ENCODE measurements at places on chromosomes 2 and 18.
A peak's percentile ranks its signal among the peaks of the same experiment; 100 is the strongest.

DNA sequence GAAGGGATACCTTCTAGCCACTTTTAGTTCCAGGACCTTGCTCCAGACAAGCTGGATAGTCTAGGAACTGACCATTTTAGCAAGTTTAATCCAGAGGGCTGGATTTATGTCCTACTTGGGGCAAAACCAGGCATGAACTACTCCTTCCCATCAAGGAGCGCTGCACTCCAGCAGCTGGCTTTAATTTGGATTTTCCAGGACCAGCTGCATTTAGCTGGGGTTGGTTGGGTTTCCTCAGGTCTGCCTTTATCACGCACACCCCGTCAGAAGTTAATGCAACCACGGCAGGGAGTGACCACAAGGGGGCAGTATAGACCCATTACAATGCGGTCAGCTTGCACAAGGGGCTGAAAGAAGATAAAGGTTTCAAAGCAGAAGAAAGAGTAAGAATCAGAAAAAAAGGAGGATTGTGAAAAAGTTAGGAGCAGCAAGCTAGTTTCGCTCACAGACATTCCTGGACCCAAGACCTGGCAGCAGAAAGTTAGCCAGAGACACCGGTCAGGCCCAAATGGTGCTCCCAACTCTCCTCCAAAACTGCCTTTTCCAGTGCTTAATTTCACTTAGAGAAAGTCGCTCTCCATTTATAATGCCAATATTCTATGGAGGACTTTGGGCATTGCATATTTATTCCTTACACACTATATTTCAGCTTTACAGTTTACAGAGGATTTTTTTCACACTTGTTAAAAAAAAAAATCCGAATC lies 40.1 kb downstream of the SLC4A1AP start:
- peak; percentile 37 for DNase-seq

- peak; percentile 62 for DNase-seq
Measured at GRCh38 chr2:100262555-100263320, 59.6 kb downstream of the LONRF2 start.

DNA sequence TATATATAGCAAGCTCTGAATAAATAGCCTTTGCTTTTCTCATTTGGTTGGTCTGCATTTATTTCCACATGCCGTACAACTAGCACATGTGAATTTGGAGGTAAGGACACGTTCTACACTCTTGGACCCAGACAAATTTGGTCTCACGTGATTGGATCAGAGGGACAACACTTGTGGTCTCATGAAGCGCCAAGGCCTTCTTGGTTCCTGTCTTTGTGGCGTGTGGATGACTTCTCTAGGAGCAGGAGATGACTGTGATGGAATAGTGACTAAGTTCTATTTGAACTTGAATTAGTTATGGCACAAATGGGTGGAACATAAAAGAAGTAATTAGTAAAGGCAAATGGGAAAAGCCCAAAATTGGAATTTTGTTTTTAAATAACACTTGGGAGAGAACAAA lies 206.9 kb downstream of the BCL2 start:
- DNase-seq, result no peak

GRCh38 chr18:6222271-6222670 lies 192.4 kb downstream of the L3MBTL4 start:
- no peak for DNase-seq

DNA sequence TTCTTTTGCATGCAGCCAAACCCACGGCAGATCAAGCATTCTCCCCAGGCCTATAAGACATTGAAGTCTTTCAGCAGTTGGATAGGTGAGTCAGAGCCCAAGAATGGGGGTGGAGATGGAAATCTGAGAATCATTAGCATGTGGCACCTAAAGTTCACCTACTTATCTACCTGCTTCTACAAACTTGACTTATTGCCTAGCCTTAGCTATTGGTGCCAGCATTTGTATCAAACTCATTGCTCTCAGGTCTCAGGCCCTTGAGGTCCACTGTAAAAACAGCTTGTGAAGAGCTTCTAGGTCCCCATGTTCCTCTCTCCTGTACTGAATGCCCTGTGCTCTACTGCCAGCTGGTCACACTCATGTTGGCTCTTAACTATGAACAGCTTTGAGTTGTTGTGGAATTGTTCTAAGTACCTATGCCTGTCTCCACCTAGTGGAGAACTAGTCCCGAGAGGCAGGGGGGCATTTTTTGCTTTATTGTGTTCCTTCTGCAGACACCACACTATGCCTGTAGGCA lies 278.4 kb upstream of the SPRED2 start:
- peak; percentile 81 for DNase-seq

All from NCI-H524 (cell line).